ENCODE measurements at places on chromosomes 16 and 17.

GRCh38 chr16:65421596-65421995 lies 299.7 kb upstream of the CDH11 start:
- DNase-seq: no peak

GRCh38 chr17:80180192-80180591 lies 10.4 kb downstream of the CARD14 start:
- DNase-seq: no peak

DNA sequence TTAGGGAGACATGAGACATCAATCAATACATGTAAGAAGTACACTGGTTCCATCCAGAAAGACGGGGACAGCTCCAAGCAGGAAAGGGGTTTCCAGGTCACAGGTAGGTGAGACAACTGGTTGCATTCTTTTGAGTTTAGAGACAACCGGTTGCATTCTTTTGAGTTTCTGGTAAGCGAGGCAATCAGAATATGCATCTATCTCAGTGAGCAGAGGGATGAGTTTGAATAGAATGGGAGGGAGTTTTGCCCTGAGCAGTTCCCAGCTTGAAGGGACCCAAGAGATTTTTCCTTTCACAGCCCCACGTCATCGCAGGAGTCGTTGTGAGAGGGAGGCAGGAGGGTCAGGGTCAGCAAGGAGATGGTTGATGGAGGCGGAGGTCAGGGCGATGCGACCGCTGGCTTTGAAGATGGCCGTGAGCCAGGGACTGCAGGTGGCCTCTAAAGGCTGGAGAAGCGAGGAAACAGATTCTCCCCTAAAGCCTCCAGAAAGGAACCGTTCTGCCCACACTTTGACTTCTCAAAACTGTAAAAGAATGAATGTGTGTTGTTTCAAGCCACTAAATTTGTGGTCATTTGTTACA lies 36.5 kb downstream of the IRF8 start:
- no peak for DNase-seq

GRCh38 chr17:69086641-69087040 lies 25.9 kb upstream of the ABCA9 start:
- DNase-seq: no peak

- peak; percentile 14 for DNase-seq
Observed at GRCh38 chr16:82630688-82631087, 3.9 kb downstream of the CDH13 start.

DNA sequence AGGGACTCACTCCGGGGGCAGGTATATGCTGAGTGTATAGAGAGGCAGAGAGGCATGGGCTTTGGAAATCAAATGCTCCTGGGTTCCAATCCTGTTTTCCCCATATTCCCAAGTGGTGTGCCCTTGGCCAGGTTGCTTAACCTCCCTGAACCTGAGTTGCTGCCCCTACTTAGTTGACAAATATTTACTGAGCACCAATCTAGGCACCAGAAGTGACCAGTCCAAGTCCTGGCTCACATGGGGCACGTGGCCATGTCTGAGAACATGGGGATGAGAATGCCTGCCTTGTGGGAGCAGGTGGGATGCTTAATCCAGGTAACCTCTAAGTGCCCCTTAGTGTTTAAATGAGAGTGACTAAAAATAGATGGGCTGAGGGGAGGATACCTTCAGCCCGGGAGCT lies 4.2 kb downstream of the SOCS3 start:
- no peak for DNase-seq

GRCh38 chr16:79891458-79891857 lies 290.9 kb upstream of the MAF start:
- DNase-seq: no peak

GRCh38 chr17:35011671-35012216 lies 31.4 kb downstream of the LIG3 start:
- no peak for DNase-seq

DNA sequence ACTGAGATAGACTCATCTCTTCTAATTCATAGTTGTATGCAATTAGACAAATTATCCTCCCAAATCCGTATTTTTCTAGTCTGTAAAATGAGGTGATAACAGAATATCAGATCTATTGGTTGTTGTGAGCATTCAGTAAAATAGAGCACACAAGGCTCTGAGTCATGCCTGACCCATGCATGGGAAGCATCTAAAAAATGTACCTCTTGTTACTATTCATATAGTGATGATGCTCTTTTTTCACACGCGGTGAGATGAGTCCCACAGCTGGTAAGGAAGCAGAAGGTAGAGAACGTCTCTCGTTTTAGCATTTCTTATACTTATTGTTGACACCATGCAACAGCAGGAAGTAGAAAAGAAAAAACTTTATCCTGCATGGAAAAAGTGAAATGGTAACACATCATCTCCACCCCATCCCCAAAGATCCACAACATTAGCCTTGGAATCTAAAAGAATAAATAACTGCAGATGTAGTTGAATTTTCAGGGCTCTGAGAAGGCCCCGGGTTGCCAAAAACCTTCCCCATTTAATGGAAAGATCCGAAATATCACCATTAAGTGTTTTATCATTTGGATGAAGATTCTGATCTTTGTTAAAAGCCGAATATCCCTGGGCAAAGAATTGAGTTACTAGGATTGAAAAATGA lies 215.6 kb downstream of the TMEM114 start:
- no peak for DNase-seq

GRCh38 chr16:11049396-11050059 lies 105.2 kb downstream of the CLEC16A start:
- DNase-seq: no peak

GRCh38 chr16:17273142-17273561 lies 197.6 kb downstream of the XYLT1 start:
- no peak for DNase-seq

DNA sequence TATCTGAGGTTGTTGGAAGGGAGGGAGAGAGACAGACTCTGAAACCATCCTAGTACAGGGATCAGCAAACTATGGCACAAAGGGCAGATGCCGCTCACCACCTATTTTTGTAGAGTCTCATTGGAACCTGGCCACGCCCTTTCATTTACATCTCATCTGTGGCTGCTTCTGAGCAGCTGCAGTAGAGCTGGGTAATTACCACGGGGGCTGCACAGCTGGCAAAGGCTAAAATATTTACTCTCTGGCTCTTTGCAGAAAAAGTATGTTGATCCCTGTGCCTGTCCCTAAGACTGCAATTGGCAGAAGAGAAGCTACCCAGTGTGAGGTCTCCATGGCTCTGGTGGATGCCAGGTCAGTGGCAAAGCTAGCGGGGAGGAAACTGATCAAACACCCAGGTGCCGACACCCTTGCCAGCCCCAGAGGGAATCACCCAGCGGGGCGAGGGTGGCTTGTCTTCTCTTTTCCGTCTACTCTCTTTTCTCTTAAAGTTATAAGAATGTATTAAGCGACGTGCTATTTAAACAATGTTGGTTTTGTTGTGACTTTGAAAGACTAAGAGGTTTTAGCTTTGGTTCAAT lies 14.0 kb downstream of the CEP295NL start:
- no peak for DNase-seq

- peak; percentile 7 for DNase-seq
Observed at GRCh38 chr16:57859331-57859730, 57.0 kb upstream of the KIFC3 start.

GRCh38 chr17:47720754-47721533 lies 12.1 kb upstream of the TBX21 start:
- DNase-seq: peak; percentile 69
